H4 (cell line): ENCODE measurements at places on chromosomes 4 and X. TPM values are rescaled to one million over a fixed set of nuclear protein-coding genes. Genes with fewer than 3 reads are reported as not detected.

Gene RS1
- total RNA-seq: not detected in 2 replicates

Gene SLC6A14
- total RNA-seq: not detected in 2 replicates

Gene SULT1B1
- 0.70 and 1.8 TPM in 2 replicates for total RNA-seq

Gene SAGE1
- not detected in 2 replicates for total RNA-seq

Gene SHISA3
- 0.27 TPM in 1 of 2 replicates, not detected in the other for total RNA-seq

Gene ACSL4
- total RNA-seq: 46.6 and 59.7 TPM in 2 replicates

Gene PNMA3
- 0.08 and 0.86 TPM in 2 replicates for total RNA-seq

Gene NUDT9
- total RNA-seq: 12.6 and 16.0 TPM in 2 replicates

Gene TCP11X2
- 1.3 TPM in 1 of 2 replicates, not detected in the other for total RNA-seq

Gene BRS3
- total RNA-seq: not detected in 2 replicates

Gene TEX13B
- not detected in 2 replicates for total RNA-seq

Gene IL2
- total RNA-seq: not detected in 2 replicates
